ENCODE measurements at places on chromosomes 12 and 14. TPM values are rescaled to one million over a fixed set of nuclear protein-coding genes. Genes with fewer than 3 reads are reported as not detected.
A peak's percentile ranks its signal among the peaks of the same experiment; 100 is the strongest.

- no peak for DNase-seq
Measured at GRCh38 chr14:36254020-36254624, 66.3 kb downstream of the MBIP start.

DNA sequence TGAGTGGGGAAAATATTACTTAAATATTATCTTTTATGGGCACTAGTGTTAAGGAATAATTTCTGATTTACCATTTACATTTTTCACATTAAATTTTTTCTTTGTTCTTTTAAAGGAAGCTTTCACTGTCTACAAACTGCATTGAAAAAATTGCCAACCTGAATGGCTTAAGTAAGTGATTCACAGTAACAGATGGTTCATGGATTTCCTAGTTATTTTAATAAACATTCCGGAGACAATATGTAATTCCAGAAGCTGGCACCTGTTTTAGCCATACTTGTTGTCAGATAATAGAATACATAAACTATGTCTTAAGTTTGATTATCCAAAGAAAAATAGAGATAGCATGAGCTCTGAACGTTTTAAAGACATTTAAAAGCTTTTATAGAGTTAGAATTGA, 17.1 kb downstream of the DNAL1 start:
- DNase-seq: no peak

- DNase-seq: no peak
Measured at GRCh38 chr14:95174184-95174792, 17.0 kb upstream of the DICER1 start.

DNA sequence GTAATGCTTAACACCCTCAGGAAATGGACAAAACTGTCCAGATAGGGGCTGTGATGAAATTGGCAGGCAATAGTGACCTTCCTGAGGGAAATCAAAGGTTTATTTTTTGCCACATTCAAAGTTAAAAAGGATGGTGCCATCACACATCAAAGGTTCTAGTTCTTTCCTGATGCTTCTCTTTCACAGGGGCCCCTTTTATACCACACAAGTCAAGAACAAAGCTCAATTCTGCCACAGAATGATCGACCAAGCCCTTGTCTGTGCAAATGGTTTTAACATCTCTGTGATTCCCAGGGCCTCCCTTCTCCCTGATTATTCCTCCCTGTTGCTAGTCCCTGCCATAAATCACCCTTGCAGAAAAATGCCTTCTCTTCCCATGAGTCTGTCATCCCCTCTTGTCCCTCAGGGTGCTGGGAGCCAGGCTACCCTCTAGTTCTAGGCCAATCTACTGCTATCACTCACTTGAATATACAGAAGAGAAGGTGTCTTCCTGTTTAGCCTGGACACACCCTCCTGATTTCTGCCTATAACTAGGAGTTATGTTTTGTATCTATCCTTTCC, 22.7 kb downstream of the SMCO2 start:
- no peak for DNase-seq

GRCh38 chr12:42853370-42854140, 264.0 kb upstream of the PRICKLE1 start:
- DNase-seq: no peak

DNA sequence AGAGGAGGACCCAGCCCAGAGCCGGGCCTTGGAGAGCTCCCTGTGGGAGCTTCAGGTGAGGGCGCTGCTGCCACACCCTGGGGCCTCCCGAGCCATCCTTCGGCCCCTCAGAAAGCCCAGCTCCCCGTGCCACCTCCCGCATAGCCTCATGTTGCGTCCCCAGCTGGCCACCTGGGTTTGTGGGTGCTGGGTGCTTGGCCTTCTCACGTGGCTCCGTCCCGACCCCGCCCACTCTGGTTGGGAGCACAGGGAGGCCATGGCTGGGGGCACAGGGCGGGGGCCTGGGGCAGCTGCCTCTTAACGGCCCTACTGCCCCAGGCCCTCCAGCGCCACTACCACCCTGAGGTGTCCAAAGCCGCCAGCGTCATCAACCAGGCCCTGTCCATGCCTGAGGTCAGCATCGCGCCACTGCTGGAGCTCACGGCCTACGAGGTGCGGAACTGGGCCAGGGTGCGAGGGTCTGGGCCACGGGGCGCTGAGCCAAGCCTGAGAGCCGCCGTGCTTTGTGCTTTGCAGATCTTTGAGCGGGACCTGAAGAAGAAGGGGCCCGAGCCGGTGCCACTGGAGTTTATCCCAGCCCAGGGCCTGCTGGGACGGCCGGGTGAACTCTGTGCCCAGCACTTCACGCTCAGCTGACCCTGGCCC, 7.6 kb downstream of the NOC4L start:
- no peak for DNase-seq

Gene BIN2
- polyA plus RNA-seq: 8.4 TPM

Gene PMEL
- polyA plus RNA-seq: 0.70 TPM

DNA sequence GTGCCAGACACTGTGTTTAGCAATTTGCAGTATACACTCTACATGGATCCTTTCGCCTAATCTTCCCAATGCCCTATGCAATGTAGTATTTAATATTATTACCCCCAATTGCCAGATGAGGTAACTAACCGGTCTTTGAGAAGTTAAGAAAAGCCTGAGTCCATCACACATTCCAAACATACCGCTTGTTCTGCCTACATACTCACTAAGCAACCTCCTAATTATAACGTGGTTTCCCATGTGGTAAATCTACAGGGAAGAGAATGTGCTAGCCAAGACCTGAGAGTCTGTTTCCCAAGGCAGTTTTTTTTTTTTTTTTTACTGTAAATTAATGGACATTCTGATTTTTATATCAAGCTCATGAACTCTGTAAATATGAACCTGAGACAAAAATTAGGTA, 37.2 kb downstream of the ATP2B1 start:
- no peak for DNase-seq

GRCh38 chr14:37985826-37986470, 221.8 kb upstream of the SSTR1 start:
- peak; percentile 75 for DNase-seq

DNA sequence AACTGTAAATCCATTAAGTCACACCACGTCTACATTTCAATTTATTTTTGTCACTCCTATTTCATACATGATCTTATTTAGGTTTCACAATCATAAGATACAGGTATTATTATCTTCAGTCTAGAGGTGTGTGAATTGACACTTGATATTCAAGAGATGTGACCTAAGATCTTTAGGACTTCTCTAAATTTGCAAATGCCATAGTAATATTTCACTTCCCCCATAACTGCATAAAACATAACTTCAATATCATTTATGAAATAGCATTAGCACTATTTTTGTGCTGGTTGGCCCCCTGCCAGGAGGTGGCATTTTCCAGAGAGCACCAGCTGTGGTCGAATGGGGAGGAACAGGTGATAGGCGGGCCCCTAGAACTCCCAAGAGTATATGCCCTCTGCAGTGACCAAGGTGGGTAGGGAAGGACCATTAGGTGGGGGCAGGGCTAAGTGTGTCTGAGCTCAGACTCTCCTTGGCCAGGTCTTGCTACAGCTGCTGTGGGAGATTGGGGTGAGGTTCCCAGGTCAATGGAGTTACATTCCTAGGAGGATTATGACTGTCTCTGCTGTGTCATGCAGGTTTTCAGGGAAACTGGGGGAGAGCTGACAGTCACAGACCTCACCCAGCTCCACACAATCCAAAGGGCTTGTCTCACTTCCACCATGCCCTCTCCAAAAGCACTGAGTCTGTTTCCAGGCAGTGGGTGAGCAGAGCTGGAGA, 49.2 kb upstream of the ERGIC2 start:
- DNase-seq: no peak

GRCh38 chr12:109731231-109731731, 17.7 kb downstream of the FAM222A start:
- no peak for DNase-seq

- DNase-seq: no peak
Measured at GRCh38 chr12:110995016-110995415, 74.6 kb upstream of the MYL2 start.

GRCh38 chr14:101843665-101844064, 82.2 kb downstream of the PPP2R5C start:
- DNase-seq: no peak

Gene KCNC2
- 16.0 TPM for polyA plus RNA-seq

DNA sequence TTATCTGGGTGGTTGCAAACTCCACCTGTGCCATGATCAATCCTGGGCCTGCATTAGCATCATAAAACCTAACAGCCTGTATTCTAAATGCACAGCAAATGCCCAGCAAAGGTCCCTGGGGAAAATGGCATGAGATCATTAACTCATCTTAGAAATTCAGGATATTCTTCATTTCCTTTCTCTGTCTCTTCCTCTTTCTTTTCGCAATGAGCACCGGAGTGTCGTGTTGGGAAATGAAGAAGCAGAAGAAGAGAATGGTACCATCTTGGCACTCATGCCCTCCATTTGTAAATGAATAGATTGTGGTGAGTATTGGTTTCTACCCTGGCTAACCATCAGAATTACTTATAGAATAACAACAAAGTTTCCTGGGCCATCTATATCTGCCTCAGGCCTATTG, 193.6 kb downstream of the GALC start:
- no peak for DNase-seq

All from spinal cord (tissue), 10 donors.